Epithelial cell of prostate (primary cell): ENCODE measurements at places on chromosomes 5 and 9.

DNA sequence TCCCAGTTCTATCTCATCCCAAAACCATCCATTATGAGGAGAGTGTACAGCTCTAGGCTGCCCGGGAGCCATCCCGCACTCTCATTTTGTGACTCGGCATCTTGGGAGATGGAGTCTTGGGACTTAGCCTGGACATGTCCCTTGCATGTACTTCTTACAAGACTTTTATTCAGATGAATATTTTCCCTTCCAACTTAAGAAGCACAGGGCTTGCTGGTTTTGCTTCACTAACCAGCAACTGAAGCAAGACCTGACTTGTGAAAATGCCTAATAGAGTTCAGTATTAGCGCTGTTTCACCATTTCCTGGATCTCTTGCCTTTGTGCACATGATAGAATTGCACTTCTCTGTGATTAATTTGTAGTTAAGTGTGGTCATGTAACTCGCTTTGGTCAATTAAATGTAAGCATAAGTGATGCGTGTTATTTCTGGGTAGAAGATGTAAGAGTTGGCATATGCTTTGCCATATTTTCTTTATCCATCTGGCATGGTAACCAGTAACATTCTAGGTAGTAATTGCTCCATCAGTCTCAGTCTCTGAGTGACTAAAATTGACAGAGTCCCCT lies 55.8 kb downstream of the PDCD1LG2 start:
- peak; percentile 86 for DNase-seq

DNA sequence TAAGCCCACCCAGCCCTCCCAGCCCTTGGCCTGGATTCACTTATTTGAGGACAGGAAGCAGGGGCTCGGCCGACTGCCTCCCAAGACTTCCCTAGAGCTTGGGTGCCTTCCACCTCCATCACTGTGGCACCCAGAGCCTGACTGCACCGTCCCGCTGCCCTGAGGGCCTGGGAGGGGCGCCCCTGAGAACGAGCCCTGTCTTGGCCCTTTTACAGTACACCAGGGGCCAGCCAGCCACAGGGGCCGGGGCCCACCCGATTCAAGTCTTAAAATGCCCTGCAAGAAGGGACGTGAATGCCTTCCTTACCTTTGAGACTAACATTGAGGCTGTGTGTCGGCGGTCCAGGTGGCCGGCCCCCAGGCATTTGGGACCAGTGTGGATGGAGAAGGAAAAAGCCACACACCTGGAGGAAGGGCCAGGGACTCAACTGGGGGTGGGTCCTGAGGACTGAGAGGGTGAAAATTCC lies 16.8 kb downstream of the FAM78A start:
- DNase-seq = no peak

GRCh38 chr9:108687006-108687987 lies 168.5 kb downstream of the ACTL7B start:
- peak; percentile 59 for DNase-seq

DNA sequence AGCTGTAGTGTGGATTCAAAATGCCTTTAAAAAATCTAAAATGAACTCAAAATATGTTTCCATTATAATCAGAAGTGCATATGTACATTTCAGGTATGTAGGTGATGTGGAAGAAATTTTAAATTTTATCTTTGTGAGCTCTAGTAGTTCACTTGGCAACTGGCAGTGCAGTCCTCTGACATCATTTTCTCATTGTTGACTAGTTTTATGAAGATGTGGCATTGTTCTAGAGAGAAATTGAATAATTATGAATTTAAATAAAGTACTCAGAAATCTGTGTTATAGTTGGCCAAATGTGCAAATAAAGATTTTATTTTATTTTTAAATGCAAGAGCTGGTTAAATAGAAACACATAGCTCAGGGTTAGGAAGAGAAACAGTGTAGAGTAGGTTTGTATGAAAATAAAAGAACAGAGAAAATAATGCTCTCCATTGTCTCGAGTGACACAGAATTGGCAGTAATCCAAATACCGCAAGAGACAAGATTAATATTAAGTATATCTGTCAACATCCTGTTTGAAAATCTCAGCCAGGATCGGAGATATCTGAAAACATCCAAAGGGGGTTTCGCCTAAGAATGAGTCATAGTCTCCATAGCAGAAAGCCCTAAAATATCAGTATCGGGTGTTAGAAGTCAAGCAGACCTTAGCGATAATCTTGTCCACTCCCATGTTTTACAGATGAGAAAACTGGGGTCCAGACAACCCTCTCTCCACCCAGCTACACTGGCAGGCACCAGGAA lies 189.4 kb downstream of the CCDC192 start:
- DNase-seq = no peak

GRCh38 chr5:84228266-84228665 lies 156.4 kb downstream of the EDIL3 start:
- DNase-seq = no peak

GRCh38 chr9:16266648-16267276 lies 603.7 kb downstream of the BNC2 start:
- DNase-seq = no peak

DNA sequence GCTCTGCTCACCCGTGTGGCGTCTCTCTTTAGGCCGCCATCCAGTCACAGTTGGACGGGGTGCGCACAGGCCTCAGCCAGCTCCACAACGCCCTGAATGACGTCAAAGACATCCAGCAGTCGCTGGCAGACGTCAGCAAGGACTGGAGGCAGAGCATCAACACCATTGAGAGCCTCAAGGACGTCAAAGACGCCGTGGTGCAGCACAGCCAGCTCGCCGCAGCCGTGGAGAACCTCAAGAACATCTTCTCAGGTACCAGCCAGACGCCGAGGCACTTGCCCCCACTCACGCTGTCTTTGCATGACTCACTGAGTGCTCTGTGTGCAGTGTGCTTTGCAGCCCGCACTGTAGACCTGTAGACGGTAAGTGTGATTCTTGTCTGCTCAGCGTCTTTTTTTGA lies 4.5 kb downstream of the EXOC3 start:
- DNase-seq = no peak

GRCh38 chr9:37984278-37984671 lies 80.3 kb upstream of the SLC25A51 start:
- no peak for DNase-seq

DNA sequence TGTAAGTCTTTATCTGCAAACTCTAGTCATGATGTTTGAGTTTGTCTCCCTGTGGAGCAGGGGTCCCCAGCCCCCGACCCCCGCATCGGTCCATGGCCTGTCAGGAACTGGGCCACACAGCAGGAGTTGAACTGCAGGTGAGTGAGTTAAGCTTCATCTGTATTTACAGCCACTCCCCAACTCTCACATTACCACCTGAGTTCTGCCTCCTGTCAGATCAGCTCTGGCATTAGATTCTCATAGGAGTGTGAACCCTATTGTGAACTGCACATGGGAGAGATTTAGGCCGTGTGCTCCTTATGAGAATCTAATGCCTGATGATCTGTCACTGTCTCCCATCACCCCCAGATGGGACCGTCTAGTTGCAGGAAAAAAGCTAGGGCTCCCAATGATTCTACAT lies 7.0 kb downstream of the C9orf85 start:
- no peak for DNase-seq

GRCh38 chr5:78716206-78716605 lies 67.6 kb upstream of the LHFPL2 start:
- DNase-seq = no peak

- DNase-seq = no peak
Observed at GRCh38 chr5:68239487-68239886, 23.9 kb downstream of the PIK3R1 start.

GRCh38 chr5:54443270-54443669 lies 12.2 kb upstream of the HSPB3 start:
- no peak for DNase-seq
